ENCODE measurements at places on chromosomes 4 and X. TPM values are rescaled to one million over a fixed set of nuclear protein-coding genes. Genes with fewer than 3 reads are reported as not detected.

Gene CT45A10
- total RNA-seq, result 17.7 TPM

Gene HHIP
- total RNA-seq, result 3.5 TPM

Gene FRYL
- 55.0 TPM for total RNA-seq

Gene CABS1
- total RNA-seq, result 17.3 TPM

Gene ADH4
- total RNA-seq, result not detected

Gene BRS3
- total RNA-seq, result 0.55 TPM

Gene CT83
- 61.7 TPM for total RNA-seq

Gene RADX
- total RNA-seq, result 7.4 TPM

Gene SSX4B
- total RNA-seq, result 3.8 TPM

GRCh38 chrX:12701628-12702027 is 89.6 kb upstream of the PRPS2 start:
- DNase-seq, result peak; percentile 80

DNA sequence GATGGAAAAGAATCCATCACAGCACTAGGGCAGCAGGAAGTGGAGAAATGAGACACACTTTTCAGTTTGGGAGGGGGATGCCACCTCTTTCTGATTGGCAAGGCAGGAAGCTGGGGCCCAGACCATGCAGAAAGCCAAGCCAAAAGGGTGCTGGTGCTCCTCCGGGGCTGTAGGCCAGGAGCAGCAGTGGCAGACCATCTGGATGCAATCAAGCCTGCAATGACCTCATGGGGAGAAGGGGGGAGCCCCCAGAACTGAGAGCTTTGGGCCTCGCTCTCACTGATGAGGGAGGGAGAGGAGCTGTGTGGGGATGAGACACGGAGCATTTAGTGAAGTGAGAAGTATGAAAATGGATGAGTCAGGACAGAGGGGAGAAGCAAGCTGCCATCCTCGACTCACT is 141.3 kb upstream of the NALF2 start:
- no peak for DNase-seq

GRCh38 chr4:169438057-169438480 is 167.3 kb upstream of the SH3RF1 start:
- no peak for DNase-seq

DNA sequence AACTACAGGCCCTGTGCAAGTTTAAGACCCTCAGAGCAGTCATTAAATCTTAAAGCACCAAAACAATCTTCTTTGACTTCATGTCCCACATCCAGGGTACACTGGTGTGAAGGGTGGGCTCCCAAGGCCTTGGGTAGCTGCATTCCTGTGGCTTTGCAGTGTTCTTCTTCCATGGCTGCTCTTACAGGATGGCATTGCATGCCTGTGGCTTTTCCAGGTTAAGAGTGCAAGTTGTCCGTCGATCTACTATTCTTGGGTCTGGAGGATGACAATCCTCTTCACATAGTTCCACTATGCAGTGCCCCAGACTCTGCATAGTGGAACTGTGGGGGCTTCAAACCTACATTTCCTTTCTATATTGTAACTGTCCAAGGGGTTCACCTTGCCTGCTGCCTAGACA is 494.5 kb downstream of the CFAP47 start:
- DNase-seq, result no peak

DNA sequence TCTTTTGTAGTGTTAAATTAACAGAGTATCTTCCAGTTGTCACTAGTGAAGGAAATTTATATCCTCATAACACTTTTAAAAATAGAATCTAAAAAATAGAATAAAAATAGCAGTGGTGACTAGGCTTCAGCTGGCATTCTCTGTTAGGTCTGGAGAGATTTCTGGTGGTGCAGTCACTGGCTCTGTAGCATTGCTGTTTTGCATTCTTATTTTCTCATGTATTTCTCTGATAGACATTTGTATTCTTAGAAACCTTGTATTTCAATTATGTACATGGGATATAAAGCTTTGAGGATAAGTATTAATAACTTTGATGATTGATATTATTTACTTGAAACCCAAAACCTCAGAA is 87.6 kb downstream of the TMEM131L start:
- no peak for DNase-seq

DNA sequence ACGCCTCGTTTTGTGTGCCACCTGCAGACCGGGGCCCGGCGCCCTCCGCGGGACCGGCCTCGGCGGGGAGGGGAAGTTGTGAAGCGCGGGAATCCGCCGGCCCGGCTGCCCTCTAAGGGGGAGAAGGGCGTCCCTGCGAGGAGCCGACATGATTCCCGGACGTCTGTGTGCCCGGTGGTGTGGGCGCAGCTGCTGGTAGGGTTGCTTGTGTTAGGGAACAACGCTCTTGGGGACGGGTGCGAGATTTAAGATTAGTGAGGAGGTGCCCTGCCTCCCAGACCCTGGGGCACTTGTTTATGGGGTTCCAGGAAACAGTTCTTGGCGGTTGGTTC is 627 bp downstream of the CDKN2AIP start:
- peak; percentile 42 for DNase-seq

DNA sequence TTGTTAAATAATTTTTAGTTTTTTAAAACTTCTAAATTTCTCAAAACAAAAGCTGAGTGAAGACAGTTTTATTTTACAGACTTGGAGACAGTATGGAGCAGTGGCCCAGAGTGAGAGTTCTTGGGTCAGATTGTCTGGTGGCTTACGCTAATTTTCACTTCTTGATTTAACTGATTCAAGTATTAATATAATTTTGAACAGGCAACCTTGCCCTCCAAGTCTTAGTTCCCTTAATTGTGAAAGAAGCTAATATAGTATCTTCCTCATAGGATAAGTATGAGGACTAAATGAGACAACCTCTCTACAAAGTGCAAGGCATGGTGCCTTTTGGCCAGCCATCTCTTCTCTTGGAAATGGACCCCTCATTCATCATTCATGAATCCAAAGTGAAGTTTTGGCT is 25.4 kb downstream of the ATP7A start:
- no peak for DNase-seq

GRCh38 chr4:158074851-158075250 is 98.0 kb downstream of the GASK1B start:
- no peak for DNase-seq

DNA sequence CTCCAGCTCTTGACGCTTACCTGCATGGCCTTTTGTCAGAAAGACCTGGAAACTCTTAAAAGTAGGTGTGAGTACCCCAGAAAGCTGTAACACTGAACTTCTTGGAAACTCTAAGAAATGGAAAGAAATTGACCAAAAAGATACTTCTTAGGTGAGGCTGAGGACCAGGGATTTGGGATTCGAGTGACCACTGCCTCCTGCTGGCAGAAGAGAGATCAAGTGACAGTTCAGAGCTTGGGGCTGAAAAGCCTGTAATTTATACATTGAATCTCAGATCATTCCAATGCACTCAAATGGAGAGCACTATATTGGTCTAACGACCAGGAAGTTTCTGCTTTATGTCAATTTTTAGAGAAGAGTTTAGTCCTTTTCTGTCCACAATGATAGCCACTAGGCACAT is 204.6 kb downstream of the PDGFRA start:
- DNase-seq, result no peak

DNA sequence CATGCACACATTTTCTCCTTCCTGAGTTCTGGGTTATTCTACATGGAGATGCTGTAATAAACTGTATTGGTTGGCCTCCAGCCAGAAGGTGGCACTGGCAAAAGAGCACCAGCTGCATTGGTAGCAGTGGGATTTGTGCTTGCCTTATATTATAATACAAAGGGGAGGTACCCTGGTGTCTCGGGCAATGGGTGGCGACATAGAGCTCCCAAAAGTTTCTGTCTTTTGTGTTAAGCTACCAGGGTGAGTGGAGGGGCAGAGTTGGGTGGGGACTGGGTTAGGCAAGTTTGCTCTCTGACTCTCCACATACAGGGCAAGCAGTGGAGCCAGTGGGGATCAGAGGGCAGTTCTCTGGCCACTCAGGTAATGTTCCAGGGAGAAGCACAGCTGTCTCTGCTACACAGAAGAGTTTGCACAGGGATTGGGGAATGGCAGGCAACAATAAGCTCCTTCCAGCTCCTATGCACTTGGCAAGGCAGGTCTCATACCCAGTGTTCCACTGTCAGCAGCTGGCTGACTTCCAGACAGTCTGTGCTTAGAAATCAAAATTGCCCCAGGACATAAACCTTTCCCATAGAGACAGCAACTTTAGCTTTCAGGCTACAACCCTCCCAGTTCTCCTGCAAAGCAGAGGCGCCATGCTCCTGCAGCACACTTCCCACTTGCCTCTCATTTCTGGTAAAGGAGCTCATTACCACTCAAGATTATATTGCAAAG is 463.9 kb upstream of the PCDH7 start:
- no peak for DNase-seq

- no peak for DNase-seq
These were observed 115.4 kb upstream of the NDST4 start for GRCh38 chr4:115228851-115229250.

DNA sequence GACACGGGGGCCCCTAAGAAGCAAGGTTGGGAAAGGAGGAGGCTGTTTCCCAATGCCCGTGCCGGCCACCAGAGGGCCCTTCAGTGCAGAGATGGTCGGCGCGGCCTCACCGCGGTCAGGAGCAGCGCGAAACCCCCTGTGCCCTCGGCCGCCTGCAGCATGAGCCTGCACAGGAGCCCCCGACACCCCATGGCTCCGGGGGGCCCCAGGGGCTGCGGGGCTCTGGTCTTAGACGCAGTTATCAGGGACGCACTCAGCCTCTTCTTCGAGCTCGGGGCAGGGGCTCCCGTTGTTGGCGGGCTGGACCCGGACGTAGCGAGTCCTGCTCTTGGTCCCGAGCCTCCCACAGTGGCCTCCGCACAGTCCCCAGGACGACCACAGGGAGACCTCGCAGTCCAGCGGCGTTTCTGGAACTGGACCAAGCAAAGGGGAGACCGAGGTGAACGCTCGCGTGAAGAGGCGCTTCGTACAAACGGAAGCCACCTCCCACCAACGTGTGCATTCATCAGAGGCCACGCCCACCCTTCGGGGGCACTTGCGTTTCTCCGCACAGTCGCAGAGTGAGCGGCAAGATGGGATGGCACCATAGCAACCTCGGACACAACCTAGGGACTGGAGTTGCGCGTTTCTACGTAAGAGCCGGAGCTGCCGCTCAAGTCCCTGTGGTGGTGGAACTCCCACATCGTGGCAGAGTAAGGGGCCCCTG is 5.0 kb downstream of the SPON2 start:
- peak; percentile 88 for DNase-seq

DNA sequence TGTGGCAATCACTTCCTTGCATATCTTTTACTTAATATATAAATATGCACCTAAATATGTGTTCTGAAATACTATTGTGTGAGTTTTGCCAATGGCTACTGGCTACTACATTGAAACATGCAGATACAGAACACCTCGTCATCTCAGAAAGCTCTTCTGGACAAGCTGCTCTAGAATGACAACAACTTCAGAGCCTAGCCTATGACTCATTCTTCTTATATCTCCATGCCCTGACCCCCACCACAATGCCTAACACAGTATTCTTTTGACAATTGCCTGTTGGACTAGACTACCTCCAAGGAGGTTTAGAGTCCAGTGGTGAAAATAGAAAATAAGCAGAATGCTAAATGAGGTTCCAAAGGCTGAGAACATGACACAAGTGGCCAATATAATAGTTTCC is 17.6 kb upstream of the DMP1 start:
- DNase-seq, result no peak

- DNase-seq, result peak; percentile 51
These were observed 6.8 kb downstream of the PDS5A start for GRCh38 chr4:39970671-39971640.

- DNase-seq, result peak; percentile 57
These were observed 29.0 kb downstream of the NOP14 start for GRCh38 chr4:2934077-2934812.

DNA sequence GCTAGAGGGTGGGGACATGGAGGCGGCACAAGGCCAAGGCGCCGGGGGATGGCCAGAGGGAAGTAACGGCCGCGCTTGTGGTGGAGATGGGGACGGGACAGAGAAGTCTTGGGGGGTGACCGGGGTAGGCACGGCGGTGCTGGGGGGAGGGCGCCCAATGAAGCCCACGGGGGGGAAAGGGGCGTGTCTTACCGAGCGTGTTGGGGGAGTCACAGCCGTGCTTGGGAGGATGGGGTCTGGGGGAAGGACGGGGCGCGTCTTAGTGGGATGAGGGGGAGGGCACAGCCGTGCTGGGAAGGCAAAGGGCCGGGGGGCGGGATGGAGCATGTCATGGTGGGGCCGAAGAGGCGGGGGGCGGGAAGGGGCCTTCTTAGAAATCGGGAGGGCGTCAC is 952 bp downstream of the ARSD start:
- DNase-seq, result peak; percentile 54

DNA sequence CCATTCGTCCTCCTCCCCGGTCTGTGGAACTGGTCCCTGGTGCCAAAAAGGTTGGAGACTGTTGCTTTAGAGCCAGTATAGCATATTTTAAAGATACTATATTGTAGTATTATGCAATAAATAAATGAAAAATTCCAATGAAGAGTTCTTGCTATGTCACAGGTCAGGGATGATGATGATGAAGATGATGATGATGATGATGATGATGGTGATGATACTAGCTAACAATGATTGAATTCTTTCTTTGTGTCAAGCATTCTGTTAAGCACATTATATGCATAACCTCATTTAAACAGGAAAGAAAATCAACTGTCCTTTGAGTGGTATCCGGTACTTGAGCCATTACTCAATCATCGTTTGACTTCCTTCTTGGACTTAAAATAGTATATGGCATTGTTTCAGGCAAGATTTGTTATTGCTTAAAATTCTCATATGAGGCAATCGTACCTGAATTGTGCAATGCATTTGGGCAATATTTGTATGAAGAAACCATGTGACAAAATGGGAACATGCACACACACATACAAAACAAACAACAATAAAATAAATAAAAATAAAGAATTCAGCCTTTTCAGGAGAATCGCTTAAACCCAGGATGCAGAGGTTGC is 22.8 kb upstream of the TLR2 start:
- DNase-seq, result no peak

DNA sequence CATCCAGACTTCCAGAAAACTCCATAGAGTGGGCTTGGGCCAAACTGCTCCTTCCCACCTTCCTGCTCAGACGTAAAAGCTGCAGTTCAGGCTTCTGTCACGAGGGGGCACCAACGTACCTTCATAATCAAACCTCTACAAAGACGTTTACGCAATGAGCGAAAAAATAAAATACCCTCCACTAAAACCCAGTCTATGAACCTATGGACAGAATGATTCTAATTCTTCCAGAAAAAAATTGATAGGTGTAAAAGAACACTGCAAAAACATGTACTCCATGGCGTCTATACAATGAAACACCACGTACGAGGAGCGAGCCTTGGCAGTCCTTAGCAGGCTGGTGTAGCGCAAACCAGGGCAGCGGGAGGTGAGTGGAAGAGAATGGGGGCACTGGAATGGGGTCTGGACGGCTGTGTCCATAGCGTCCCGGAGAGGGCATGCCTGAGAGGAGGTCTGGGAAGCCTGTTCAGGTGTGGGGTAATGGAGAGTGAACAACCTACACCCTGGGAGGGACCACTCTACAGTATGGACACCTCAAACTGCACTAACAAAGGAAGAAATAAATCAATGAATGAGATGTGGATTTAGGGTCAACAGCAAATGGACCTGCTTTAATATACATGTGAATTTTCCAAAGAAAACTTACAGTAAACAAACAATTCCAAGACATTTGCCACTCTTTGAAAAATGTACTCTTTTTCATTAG is 14.4 kb upstream of the RAB40A start:
- peak; percentile 93 for DNase-seq

GRCh38 chr4:116878280-116878679 is 207.1 kb downstream of the TRAM1L1 start:
- DNase-seq, result no peak

GRCh38 chrX:9055354-9055753 is 21.4 kb upstream of the FAM9B start:
- DNase-seq, result no peak

- no peak for DNase-seq
These were observed 76.9 kb upstream of the FAM9B start for GRCh38 chrX:9110808-9111207.

- DNase-seq, result no peak
These were observed 46.3 kb downstream of the SH3KBP1 start for GRCh38 chrX:19840899-19841648.
